ENCODE measurements at places on chromosomes 13 and 19. TPM values are rescaled to one million over a fixed set of nuclear protein-coding genes. Genes with fewer than 3 reads are reported as not detected.

Gene ZNF44
- polyA plus RNA-seq: 11.5 TPM

Gene CGB7
- 0.97 TPM for polyA plus RNA-seq

Gene PCDH17
- 4.4 TPM for polyA plus RNA-seq

Gene SUPT5H
- 233 TPM for polyA plus RNA-seq

Gene PET100
- 655 TPM for polyA plus RNA-seq

Gene SOX1
- not detected for polyA plus RNA-seq

Gene LTBP4
- polyA plus RNA-seq: 142 TPM

Gene TNFSF9
- 0.32 TPM for polyA plus RNA-seq

Gene FAM216B
- not detected for polyA plus RNA-seq

Gene KCNJ14
- polyA plus RNA-seq: 0.34 TPM

Gene IGLON5
- 3.4 TPM for polyA plus RNA-seq

Gene ERFL
- polyA plus RNA-seq: not detected

Gene IGSF23
- polyA plus RNA-seq: not detected

Gene KIR2DL3
- polyA plus RNA-seq: not detected

Gene SMAD9
- polyA plus RNA-seq: 1.2 TPM

Gene ZNF382
- 6.5 TPM for polyA plus RNA-seq

Gene PRX
- 3.9 TPM for polyA plus RNA-seq

Gene REEP6
- 205 TPM for polyA plus RNA-seq

Gene CGB3
- not detected for polyA plus RNA-seq

Gene HIF3A
- polyA plus RNA-seq: 2.7 TPM

Gene GPR180
- 1.5 TPM for polyA plus RNA-seq

Gene POU2F2
- polyA plus RNA-seq: 4.2 TPM

Gene MBNL2
- polyA plus RNA-seq: 29.2 TPM

Gene PDE4C
- 2.4 TPM for polyA plus RNA-seq

Gene ZNF433
- 7.2 TPM for polyA plus RNA-seq

Measured in adrenal gland (tissue), 19 donors.